ENCODE measurements at places on chromosomes 7 and 10.

DNA sequence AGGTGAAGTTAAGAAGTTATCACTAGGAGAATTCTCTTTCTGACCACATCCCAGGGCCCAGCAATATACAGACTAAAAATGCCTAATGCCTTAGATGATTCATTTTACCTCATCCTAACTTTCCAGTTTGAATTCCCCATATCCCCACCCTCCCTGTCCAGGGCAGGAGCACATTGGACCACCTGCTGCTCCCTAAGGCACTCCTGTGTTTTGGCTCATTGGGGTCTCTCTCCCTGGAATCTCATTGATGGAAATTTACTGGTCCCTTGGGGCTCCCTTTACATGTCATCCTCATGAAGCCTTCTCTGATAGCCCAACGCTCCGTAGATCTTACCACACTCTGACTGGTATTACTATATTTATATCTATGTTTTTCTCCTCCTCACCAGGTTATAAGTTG, 2.7 kb downstream of the IL2RA start:
- no peak for DNase-seq

DNA sequence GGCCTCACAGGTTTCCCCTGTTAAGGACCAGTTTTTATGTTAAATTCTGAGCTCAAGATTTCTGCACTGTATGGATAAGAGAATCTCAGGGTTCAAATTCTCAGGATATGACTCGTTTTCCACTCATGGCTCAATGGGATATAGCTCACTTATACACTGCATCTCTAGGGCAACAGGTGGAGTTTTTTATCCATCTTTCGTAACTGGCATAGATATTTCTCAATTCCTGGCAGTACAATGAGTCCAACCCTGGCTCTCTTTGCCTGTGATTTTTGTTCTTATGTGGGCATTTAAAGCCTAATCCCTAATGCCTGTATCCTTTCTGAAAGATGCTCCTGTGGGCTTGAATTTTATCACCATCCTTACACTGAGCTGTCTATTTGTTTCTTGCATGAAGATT, 7.6 kb downstream of the CCDC172 start:
- no peak for DNase-seq

DNA sequence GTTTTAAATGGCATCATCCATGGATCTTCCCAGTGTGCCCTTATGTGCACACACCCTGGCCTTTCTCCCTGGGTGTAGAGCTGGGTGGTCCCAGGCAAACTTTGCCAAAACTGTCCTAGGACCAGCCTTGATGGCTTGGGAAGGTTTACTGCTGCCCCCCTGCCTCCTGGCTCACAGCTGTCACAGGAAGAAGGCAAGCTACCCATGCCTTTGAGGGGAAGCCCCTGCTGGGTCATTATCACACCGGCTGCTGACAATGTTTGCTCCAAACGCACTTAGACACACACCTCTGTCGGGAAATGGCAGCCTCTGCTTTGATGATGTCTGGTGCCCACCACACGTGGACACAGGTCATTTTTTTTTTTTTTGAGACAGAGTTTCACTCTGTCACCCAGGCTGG, 25.2 kb upstream of the FIGNL1 start:
- no peak for DNase-seq

DNA sequence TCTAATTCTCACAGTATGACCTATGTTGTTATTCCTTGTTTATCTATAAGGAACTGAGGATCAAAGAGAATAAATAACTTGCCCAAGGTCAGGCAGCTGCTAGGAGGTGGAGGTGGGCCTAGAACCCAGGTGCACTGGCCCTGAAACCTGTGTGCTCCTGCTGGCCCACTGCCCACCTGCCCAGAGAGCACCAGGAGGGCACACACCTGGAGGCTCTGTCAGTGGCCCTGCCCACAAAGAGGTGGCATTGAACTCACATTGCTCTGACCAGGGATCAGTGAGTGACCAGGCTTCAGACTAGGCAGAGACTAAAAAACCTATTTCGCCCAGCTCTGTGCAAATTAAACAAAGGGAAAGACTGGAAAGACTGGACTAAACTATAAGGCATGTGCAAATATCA, 210.6 kb downstream of the TNS3 start:
- DNase-seq, result no peak

GRCh38 chr7:128398841-128399135, 11.0 kb downstream of the IMPDH1 start:
- DNase-seq, result no peak

DNA sequence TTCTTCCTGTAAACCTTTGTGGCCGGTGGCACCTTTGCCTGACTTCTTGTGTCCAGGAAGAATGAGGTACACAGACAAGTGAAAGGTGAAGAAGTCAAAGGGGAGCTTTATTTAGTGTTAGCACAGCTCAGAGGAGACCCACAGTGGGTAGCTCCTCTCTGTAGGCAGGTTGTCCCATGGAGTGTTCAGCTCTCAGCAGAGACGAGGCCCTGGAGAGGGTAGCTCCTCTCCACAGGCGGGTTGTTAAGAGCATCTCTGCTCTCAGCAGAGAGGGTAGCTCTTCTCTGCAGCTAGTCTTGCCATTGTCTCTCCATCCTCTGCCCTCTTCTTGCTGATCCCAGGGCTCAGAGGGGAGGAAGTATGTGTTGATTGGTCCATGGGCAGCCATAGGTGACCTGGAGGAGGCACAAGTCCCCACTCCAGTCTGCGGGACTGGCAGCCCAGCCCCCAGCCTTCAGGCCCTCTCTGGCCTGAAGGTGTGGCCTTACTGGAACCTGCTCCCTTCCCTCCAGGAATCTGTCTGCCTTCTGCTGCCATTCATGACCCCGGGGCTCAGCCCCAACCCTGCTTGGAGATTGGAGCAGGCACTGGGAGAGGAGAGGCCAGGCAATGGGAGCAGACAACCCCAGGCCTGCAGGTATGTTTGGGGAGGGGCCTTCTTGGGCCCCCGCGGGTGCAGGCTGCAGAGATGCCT, 24.5 kb downstream of the HHEX start:
- DNase-seq, result no peak

- DNase-seq, result peak; percentile 75
Observed at GRCh38 chr7:97187067-97187466, 69.6 kb downstream of the SDHAF3 start.

GRCh38 chr10:61752111-61753011, 89.6 kb downstream of the CABCOCO1 start:
- peak; percentile 2 for DNase-seq

DNA sequence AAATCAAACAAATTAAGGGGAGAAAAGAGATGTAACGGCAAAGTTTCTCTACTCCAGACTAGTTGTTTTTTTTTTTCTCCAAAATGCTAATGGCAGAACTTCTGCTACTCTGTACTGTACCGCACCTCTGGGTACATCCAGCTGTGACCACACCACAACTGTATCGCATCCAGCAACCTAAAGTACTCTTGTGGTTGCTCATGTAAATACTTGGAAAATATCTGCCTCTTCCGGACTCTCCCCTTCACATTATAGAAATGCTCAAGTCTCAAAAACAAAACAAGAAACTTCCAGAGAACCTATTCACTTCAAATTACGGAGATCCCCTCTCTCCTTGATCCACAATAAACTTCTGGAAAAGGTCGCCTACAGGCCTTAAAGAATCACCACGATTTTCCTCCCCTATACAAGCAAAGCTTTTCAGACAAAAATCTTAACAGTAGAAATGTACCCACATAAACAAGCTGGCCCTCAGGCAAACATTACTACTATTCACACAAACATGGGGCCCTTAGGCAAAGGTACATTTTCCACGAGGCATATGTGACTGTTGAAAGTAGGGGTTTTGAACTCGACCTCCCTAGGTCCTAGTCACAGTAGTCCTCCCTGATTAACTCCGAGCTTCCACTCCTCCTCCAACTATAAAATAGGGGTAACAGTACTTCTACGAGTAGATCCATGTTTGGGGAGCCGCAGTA, 222.9 kb upstream of the MKLN1 start:
- no peak for DNase-seq

GRCh38 chr10:94363251-94363565, 469 bp upstream of the NOC3L start:
- no peak for DNase-seq

DNA sequence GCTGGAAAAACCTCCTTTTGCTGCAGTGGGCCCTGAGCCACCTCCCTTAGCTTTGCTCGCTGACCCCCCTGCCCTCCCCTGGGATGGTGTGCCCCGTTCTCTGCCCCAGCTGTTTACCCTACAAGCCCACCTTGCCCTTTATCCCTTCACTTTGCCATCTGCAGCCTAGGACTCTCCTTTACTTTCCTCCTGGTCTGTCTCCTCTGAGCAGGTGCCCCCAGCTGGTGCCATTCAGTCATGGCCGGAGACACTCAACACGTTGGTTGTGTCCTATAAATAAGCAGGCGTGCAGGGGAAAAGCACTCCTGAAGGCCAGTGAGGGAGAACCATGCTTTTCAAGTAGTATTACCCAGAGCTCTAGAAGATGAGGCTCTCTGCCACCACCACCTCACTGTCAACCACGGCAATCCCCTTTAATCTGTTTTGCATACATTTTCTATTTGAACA, 6.1 kb downstream of the RASSF4 start:
- DNase-seq, result no peak

DNA sequence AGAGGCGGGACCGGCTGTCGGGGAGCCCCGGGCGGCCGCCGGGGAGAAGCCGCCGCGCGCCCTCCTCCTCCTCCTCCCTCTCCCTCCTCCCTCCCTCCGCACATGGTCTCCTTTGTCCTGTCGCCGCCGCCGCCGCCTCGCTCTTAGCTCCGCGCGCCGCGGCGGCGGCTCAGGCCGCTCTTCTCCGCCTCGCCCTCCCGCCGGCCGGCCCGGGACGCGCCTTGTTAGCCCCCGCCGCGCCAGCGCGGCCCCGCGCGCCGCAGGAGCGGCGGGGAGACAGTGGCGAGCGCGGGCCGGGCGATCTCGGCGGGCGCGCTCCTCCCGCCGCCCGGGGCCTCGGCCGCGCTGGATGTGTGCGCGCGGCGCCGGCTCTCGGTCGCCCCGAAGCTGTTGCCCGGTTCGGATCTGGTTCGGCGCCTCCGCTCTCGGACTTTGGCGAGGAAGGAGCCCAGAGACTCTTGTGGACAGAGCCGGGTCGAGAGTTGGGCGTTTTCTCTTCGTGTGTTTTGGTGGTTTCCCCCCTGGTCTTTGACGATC, 437.4 kb upstream of the GALNT17 start:
- DNase-seq, result peak; percentile 65

DNA sequence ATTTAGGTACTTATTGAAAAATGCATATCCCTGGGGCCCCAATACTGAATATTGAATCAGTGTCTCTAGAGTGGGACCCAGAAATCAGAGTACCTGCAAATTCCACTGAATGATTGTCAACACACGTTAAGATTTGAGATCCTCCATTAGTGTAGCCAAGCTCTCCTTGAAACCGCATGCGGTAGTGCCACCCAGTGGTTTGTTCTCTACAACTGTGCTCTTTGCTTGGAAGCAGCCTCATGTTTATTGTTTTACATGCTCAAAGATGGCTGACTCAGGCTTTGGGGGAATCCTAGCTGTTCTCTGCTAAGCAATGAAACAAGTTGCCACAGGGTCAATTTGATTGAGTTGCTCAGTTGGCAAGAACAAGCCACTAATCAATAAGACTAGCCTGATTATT, 340.2 kb upstream of the CELF2 start:
- peak; percentile 85 for DNase-seq

GRCh38 chr7:140275069-140275965, 98.5 kb upstream of the KDM7A start:
- no peak for DNase-seq

DNA sequence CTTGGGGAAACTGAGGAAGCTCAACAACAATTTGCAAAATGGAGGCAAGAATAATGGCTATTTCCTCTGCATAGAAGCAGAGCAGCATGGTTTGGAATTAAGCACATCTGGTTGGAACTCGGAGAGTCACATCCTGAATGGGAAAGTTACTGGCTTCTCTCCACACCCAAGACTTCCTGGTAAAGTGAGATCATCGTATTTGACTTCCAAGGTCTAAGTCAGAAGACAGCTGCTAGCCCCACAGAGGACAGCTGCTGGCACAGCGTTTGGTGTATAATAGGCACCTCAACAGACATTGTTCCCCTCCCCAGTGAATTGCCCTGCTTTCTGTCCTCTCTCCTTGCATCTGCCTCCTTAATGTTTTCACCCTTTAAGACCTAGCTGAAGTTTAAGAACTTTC, 37.0 kb upstream of the NRF1 start:
- DNase-seq, result no peak

- DNase-seq, result no peak
Observed at GRCh38 chr7:1043552-1044188, 676 bp upstream of the GPR146 start.

GRCh38 chr7:150927956-150928344, 50.2 kb downstream of the KCNH2 start:
- peak; percentile 38 for DNase-seq

DNA sequence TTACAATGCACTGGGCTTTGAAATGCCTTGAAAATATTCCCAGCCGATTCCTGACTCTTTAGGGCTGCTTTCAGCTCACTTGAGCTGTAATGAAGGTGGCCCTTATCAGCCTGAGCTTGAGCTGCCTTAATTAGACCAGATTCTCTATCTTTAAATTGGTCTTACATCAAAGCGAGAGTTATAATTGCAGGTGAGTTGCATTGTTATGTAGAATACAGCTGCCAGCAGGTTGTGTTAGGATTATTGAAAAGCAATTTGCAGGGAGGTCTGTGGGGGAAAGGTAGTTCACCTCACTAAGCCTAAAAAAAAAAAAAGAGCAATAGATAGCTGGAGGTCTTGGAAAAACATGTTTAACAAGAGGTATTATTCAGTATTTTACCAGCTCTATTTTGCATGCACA, 142.2 kb upstream of the HABP2 start:
- DNase-seq, result no peak

- peak; percentile 27 for DNase-seq
Observed at GRCh38 chr10:88725798-88726197, 19.7 kb downstream of the LIPK start.

DNA sequence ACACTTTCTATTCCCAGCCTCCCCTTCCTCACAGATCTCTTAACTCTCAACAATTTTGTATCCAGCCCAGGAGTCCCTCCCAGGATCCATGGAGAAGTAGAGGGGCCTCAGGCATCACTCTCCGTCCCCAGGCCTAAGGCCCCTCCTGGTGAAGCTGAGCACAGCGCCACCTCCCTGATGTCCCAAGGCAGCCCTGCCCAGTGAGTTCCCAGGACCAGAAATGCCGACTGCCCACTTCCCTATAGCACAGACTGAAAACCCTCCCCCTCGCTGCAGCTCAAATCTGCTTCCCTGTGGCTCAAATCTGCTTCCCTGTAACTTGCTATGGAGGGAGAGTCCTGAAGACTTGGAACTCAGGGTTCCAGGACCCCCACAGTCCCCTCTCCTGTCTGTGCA, 35.6 kb downstream of the YKT6 start:
- DNase-seq, result peak; percentile 51

Data from NCI-H82 (cell line).